ENCODE measurements at places on chromosomes 3 and 15. TPM values are rescaled to one million over a fixed set of nuclear protein-coding genes. Genes with fewer than 3 reads are reported as not detected.
A peak's percentile ranks its signal among the peaks of the same experiment; 100 is the strongest.

GRCh38 chr3:120418866-120419490, 31.8 kb downstream of the FSTL1 start:
- DNase-seq, result no peak

DNA sequence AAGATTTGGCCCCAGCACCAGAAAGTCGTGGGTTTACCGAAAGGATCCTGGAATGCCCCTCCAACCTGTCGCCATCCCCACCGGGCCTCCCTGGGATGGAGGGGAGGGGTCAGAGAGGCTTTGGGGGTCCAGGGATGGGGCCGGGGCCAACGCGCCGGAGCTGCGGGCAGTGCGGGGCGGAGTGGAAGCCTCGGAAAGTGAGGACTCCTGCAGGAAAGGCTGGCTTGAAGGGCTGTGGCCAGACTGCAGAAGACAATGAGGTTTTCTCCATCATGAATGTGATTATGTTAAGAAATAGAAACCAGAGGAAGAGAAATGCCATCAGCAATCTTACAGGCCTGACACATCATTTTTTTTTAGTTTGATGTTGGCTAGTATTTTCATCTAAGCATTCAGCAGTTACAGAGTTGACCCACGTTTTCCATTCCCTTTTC, 738 bp downstream of the YEATS2 start:
- DNase-seq, result peak; percentile 3

- DNase-seq, result peak; percentile 30
Measured at GRCh38 chr3:13014755-13015285, 58.4 kb downstream of the IQSEC1 start.

Gene SAXO2
- total RNA-seq, result 1.6 TPM

DNA sequence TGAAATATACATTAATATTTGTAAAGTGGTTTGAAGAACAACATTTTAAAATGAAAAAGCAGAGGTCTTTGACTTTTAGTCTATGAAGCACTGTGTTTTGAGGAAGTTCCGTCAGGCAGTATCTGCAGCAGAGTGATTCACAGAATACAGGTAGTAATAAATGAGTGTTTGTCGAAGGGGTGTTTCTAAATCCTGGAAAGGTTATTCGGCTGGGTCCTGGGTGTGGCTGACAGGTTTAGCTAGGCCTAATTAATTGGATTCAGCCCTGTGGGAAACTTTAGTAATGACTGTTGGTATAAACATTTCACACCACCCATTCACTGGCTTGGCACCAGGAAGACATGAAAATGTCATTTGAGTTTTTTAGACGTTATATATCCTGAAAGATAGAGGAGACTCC, 51.3 kb downstream of the TIPARP start:
- no peak for DNase-seq

Gene CRYGS
- total RNA-seq, result 2.7 TPM

Gene AHSG
- total RNA-seq, result not detected

All from CD8-positive, alpha-beta memory T cell (primary cell).